CD4-positive, alpha-beta T cell treated with Interleukin-17A for 4 hours (primary cell): ENCODE measurements at places on chromosomes 2 and 18.

DNA sequence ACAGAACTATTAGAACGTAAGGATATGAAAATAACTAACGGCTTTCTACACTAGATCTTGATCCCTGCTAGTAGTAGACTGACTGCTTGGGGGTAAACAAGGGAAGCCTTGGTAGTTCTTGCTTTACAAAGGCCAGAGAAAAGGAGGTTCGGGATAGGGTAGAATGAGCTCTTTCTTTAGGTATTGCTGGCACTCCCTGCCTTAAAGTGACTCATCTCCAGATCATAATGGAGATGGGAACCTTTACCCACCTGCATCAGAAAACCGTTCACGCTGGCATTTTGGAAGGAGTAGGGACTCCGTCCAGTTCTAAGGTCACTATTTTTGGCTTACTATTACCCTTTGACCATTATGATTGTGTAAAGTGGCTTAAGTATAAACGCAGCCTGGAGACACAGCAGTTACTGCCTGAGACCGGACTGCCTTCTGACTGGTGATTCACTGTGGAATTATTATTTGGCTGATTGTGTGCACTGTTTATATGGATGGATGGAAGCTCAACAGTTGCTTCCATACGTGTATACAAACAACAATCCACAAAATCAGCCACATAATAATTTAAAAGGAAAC lies 482.5 kb downstream of the STK39 start:
- DNase-seq: no peak

- DNase-seq: no peak
Measured at GRCh38 chr2:24832073-24832461, 38.8 kb downstream of the CENPO start.

DNA sequence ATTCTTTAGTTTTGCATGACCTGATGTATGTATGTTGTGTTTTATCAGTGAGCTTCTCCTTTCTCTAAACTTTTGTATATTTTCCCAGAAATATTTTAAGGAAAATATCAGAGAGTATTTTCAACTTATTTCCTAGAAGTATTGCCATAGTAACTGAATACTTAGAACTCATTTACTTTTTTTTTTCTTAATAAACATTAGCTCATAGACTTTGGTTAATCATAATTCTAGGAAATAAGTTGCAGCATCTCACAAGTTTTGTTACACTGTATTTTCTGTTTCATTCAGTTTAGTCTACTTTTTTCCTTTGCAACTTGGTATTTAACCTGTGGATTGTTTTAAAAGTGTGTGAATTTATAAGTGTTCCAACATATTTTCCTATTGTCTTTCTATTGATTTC lies 27.5 kb downstream of the SMCHD1 start:
- DNase-seq: no peak

GRCh38 chr2:233003658-233004555 lies 9.1 kb downstream of the NGEF start:
- no peak for DNase-seq

- no peak for DNase-seq
Measured at GRCh38 chr2:10538224-10538894, 90.2 kb upstream of the ODC1 start.

DNA sequence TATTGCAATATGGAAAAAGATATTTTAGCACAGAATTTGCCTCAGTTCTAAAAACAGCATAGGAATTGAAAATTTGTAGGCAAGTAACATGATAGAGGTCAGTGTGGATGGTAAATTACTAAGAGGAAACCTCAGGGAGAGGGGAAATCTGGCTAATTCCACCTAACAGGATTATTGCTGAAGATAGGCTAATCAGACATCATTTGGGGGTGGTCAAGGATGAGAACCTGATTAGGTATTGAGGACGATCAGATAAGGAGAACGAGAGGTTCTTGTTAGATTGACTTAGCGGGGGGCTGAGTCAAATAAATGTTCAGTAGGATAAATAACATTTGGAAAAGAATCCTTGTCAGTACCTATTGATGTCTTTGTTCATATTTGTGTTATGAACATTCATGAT lies 543.2 kb upstream of the LRRTM4 start:
- no peak for DNase-seq

GRCh38 chr2:216648105-216648504 lies 14.9 kb downstream of the IGFBP2 start:
- DNase-seq: no peak
